Osteoblast (primary cell): ENCODE measurements at places on chromosomes 13 and 19. TPM values are rescaled to one million over a fixed set of nuclear protein-coding genes. Genes with fewer than 3 reads are reported as not detected.
A peak's percentile ranks its signal among the peaks of the same experiment; 100 is the strongest.

DNA sequence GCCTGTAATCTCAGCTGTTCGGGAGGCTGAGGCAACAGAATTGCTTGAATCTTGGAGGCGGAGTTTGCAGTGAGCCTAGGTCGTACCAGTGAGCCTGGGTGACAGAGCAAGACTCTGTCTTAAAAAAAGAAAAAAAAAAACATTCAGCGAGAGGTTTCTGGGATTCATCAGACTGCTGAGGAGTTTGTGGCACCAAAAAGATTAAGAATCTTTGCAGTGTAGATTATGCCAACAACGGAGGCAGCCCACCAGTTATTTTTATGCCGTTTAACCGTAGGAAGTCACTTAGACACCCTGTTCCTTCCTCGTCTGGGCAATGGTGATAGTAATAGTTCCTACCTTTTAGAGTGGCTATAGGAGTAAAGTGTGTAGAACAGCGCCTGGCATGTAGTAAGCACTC, 2.5 kb downstream of the COX6B1 start:
- no peak overlapping the region for H3K4me3 ChIP-seq
- no peak overlapping the region for H3K27ac ChIP-seq
- H3K36me3 ChIP-seq = peaks cover 33% of the 10 kb centered on the region
- H3K4me1 ChIP-seq = peaks cover 6% of the 10 kb centered on the region

DNA sequence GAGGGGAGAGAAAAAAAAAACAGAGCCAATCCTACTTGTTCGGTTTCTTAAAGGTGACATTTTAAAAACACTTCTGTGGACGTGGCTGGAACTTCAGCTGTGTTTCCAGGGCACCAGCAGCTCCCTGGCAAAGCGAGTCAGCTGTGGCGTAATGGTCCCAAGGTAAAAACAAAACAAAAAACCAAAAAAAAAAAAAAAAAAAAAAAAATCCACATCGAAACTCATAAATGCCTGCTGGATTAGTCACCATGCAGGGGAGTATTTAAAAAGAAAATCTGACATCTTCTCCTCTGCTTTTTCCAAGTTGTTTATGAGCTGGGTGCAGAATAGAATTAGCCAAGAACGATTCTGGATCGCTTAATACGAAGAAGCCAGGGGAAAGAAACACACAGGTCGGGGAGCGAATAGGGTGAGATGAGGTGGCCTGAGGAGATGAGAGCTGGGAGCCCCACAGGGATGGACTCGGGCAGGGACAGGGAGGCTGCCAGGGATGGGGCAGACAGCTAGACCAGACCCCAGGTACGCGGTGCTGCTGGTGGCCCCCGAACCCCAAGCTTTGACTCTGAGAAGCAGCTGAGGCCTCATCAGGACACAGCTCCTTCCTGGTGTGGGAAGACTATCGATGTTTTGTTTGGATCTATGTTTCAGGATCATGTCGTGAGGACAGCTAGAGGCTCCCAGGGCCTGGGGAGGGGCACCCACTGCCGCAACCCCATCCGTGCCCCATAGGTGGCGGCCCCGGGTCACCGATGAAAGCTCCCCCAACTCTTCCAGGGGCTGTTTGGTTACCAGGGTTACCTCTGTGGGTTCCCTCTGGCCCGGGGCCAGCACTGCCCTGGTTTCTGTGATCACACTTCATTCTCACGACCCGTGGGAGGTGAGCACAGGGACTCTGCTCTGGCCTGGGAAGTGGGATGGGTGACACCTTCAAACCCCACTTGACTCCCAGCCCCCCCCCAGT, 3.1 kb upstream of the CTXN1 start:
- peak; percentile 98 for DNase-seq
- peaks cover 32% of the 10 kb centered on the region for H3K36me3 ChIP-seq
- H3K4me3 ChIP-seq = peak overlapping the region; percentile 40

DNA sequence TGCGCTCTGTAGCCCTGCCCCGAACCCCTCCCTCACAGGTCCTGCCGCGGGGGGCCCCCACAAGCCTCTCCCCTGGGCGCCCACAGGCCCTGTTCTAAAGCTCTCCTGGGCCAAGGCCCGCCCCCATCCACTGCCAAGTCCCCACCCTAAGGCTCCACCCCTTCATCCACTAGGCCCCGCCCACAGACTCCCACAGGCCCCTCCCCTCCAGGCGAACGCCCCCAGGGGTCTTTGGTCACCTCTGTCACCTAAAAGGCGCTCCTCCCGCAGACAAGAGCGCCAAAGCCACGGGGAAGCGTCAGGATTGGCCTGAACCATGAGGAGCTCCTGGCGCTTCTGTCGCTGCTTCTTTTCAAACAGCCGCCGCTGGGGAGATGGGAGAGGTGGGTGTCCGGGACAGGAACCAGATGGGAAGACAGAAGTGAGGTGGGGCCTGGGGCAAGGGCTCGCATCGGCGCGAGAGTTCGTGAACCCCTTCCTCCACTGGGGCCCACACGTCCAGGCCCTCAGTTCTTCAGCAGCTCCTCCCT, 2.3 kb downstream of the TULP2 start:
- no peaks in the 10 kb centered on the region for H3K27me3 ChIP-seq
- no peak overlapping the region for H3K27ac ChIP-seq
- H3K4me1 ChIP-seq = peaks cover 6% of the 10 kb centered on the region
- no peak for DNase-seq
- H3K36me3 ChIP-seq = no peaks in the 10 kb centered on the region

GRCh38 chr19:32234663-32235217, 110.7 kb upstream of the ZNF507 start:
- H3K4me1 ChIP-seq = no peaks in the 10 kb centered on the region
- H3K27me3 ChIP-seq = no peaks in the 10 kb centered on the region
- DNase-seq = no peak
- H3K27ac ChIP-seq = no peak overlapping the region
- H3K36me3 ChIP-seq = no peaks in the 10 kb centered on the region

- no peaks in the 10 kb centered on the region for H3K27me3 ChIP-seq
- H3K4me3 ChIP-seq = no peak overlapping the region
- no peak overlapping the region for H3K27ac ChIP-seq
- no peak for DNase-seq
- peaks cover 14% of the 10 kb centered on the region for H3K4me1 ChIP-seq
- H3K36me3 ChIP-seq = no peaks in the 10 kb centered on the region
Observed at GRCh38 chr19:10747674-10748073, 29.8 kb downstream of the DNM2 start.

DNA sequence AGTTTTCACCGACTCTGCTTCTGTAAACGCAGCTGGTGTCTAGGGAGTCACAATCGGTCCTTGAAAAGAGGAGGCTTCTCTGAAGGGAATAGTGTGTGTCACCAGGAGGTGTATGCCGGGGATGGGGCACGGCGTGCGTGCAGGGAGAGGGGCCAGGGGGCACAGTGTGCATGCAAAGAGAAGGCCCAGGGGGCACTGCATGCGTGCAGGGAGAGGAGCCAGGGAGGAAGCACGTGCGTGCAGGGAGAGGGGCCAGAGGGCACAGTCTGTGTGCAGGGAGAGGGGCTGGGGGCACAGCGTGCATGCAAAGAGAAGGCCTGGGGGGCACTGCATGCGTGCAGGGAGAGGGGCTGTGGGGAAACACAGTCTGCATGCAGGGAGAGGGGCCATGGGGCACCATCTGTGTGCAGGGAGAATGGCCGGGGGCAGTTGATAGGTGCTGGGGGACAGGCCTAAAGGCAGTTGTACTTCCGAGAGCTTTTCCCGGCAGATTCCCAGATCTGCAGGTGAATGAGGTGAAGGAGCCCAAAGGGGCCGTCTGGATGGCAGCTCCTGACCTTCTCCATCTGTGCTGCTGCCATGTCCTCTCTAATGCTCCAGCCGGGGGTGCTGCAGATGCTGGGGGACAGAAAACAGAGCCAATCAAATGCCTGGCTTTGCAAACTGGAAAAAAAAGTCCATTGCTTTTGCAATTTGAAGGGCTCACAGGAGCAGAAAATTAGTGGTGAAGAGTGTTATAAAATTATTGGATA, 36.4 kb downstream of the ATP11A start:
- no peaks in the 10 kb centered on the region for H3K36me3 ChIP-seq
- H3K4me1 ChIP-seq = peaks cover 5% of the 10 kb centered on the region
- H3K4me3 ChIP-seq = no peak overlapping the region
- H3K27me3 ChIP-seq = no peaks in the 10 kb centered on the region
- H3K27ac ChIP-seq = no peak overlapping the region

- no peaks in the 10 kb centered on the region for H3K27me3 ChIP-seq
Observed at GRCh38 chr19:48568345-48568886, 16.4 kb downstream of the SULT2B1 start.

DNA sequence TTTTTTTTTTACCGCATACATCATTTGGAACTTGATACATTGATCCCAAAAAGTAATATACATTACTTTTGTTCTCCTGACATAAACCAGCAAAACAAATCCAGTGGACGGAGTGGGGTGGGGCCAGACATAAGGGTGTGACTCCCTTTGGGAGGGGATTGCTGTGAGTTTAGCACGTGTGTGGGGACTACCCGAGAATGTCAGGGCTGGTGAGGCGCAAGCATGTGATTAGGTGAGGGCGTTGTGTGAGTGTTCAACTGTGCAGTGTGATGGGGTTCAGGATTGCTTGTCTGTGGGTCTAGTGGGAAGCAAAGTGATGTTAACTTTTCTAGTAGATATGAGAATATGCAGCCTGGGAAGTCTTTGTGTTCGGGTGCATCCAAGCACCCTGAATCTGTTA, 468.0 kb downstream of the TSHZ3 start:
- H3K27me3 ChIP-seq = no peaks in the 10 kb centered on the region
- H3K4me3 ChIP-seq = no peak overlapping the region
- no peak for DNase-seq
- no peaks in the 10 kb centered on the region for H3K36me3 ChIP-seq

GRCh38 chr13:77028202-77028601, 1.2 kb upstream of the FBXL3 start:
- H3K27me3 ChIP-seq = no peaks in the 10 kb centered on the region
- peak overlapping the region; percentile 89 for H3K4me3 ChIP-seq
- H3K4me1 ChIP-seq = peaks cover 28% of the 10 kb centered on the region
- peak overlapping the region; percentile 77 for H3K27ac ChIP-seq
- no peaks in the 10 kb centered on the region for H3K36me3 ChIP-seq
- no peak for DNase-seq

- peaks cover 20% of the 10 kb centered on the region for H3K27me3 ChIP-seq
- H3K4me1 ChIP-seq = peaks cover 6% of the 10 kb centered on the region
- H3K27ac ChIP-seq = no peak overlapping the region
- no peaks in the 10 kb centered on the region for H3K36me3 ChIP-seq
Observed at GRCh38 chr19:10284065-10284959, 2.4 kb upstream of the ICAM4 start.

DNA sequence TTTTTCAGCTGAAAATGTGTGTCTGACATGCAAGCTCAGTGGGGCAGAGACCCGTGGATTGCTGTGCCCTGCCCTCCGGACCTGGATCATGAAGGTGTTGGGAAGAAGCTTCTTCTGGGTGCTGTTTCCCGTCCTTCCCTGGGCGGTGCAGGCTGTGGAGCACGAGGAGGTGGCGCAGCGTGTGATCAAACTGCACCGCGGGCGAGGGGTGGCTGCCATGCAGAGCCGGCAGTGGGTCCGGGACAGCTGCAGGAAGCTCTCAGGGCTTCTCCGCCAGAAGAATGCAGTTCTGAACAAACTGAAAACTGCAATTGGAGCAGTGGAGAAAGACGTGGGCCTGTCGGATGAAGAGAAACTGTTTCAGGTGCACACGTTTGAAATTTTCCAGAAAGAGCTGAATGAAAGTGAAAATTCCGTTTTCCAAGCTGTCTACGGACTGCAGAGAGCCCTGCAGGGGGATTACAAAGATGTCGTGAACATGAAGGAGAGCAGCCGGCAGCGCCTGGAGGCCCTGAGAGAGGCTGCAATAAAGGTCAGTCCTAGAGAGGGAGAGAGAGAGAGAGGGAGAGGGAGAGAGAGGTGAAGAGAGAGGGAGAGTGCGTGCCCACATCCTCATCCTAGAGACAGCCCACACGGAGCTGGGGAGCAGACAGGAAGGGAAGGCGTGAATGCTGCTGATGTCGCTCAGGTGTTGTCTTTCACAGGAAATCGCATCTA, 5.1 kb upstream of the DCUN1D2 start:
- peaks cover 31% of the 10 kb centered on the region for H3K4me1 ChIP-seq
- no peak for DNase-seq
- peaks cover 66% of the 10 kb centered on the region for H3K36me3 ChIP-seq
- peak overlapping the region; percentile 42 for H3K27ac ChIP-seq
- no peaks in the 10 kb centered on the region for H3K27me3 ChIP-seq

- H3K27me3 ChIP-seq = no peaks in the 10 kb centered on the region
- no peak overlapping the region for H3K27ac ChIP-seq
- H3K36me3 ChIP-seq = no peaks in the 10 kb centered on the region
- no peak for DNase-seq
Observed at GRCh38 chr19:56838909-56839651, 1.4 kb downstream of the PEG3 start.

DNA sequence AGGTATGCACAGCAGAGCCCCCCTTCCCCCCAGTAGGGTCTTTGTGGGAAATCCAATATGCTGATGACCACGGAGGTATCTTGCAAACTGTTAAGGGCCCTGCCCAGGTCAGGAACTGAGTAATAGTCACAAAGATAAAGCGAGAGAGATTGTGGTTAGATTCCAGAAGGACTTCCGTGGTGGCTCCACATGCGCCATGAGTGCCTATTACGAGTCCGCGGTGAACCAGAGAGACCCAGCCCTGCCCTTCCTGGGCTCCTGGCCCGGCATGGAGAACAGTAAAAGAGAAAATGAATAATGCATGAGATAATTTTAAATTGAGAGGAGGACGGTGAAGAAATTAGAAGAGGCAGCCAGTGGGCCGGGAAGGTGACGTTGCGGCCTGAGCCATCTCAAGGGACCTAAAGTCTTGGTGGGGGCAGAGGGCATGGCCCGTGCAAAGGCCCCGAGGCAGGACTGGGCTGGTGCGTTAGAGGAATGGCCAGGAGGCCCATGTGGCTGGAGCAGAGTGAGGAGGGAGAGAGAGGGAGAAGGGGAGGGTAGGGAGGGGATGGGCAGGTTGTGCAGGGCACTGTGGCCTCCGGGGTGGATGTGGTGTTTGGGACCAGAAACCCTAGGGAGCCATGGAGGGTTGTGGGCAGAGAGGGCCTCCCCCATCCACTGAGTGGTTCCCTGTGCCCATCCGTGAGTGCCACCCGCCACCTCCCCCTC, 46.6 kb upstream of the NFIC start:
- H3K36me3 ChIP-seq = no peaks in the 10 kb centered on the region
- peak overlapping the region; percentile 56 for H3K27ac ChIP-seq

DNA sequence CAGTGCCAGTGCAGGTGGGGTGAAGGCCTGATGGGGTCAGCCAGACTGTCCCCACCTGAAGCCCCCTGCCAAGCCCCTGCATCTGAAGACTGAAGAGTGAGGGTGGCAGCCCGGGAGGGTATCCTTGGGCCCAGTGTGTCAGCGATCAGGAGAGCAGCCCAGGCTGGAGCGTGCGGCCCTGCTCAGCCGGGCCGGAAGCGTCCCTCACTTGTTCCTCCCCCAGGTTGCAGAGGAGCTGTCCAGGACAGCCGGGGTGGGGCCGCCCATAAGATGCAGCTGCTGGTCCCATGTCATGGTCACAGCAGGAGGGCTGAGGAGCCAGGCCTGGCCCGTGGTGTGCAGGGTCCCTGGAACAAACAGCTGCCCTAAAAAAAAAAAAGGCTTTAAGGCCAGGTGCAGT, 55.4 kb downstream of the KDM4B start:
- no peaks in the 10 kb centered on the region for H3K36me3 ChIP-seq
- no peaks in the 10 kb centered on the region for H3K27me3 ChIP-seq
- DNase-seq = peak; percentile 14
- no peaks in the 10 kb centered on the region for H3K4me1 ChIP-seq
- no peak overlapping the region for H3K27ac ChIP-seq

- H3K27ac ChIP-seq = no peak overlapping the region
- DNase-seq = no peak
- no peak overlapping the region for H3K4me3 ChIP-seq
- peaks cover 12% of the 10 kb centered on the region for H3K4me1 ChIP-seq
Observed at GRCh38 chr19:47142779-47143178, 12.1 kb downstream of the SAE1 start.

Gene S1PR2
- 9.4 and 14.1 TPM in 2 replicates for total RNA-seq

Gene C1QTNF9
- total RNA-seq = under 0.01 TPM in 1 of 2 replicates, not detected in the other

Gene KIR2DL3
- total RNA-seq = not detected in 2 replicates

Gene RFPL4A
- total RNA-seq = not detected in 2 replicates

Gene ZNF100
- total RNA-seq = 1.8 and 3.6 TPM in 2 replicates

Gene ZNF552
- 5.8 and 5.9 TPM in 2 replicates for total RNA-seq
